Naive thymus-derived CD4-positive, alpha-beta T cell (primary cell): ENCODE measurements at places on chromosomes 13 and 19. TPM values are rescaled to one million over a fixed set of nuclear protein-coding genes. Genes with fewer than 3 reads are reported as not detected.

Gene CLIP3
- 1.1 TPM for total RNA-seq

Gene FRY
- 25.6 TPM for total RNA-seq

Gene PGLYRP1
- not detected for total RNA-seq

Gene SIGLEC10
- 36.5 TPM for total RNA-seq

Gene SLITRK6
- not detected in 2 replicates for total RNA-seq

Gene CRB3
- total RNA-seq, result 4.9 TPM

Gene CYP2F1
- total RNA-seq, result not detected in 2 replicates
